Stomach (tissue), 19 donors: ENCODE measurements at places on chromosomes 4 and X. TPM values are rescaled to one million over a fixed set of nuclear protein-coding genes. Genes with fewer than 3 reads are reported as not detected.

Gene SYTL4
- 27.7 TPM for total RNA-seq

Gene INTS6L
- total RNA-seq: 41.7 TPM

Gene RAB41
- total RNA-seq: not detected

Gene NPNT
- not detected for total RNA-seq
